Uterus (tissue), 4 donors: ENCODE measurements at places on chromosomes 2 and 18. TPM values are rescaled to one million over a fixed set of nuclear protein-coding genes. Genes with fewer than 3 reads are reported as not detected.

Gene KCNG2
- total RNA-seq: not detected

Gene CRACDL
- 2.4 TPM for total RNA-seq

Gene NT5DC4
- not detected for total RNA-seq

Gene CHRND
- total RNA-seq: not detected

Gene LIPG
- total RNA-seq: not detected

Gene WIPF1
- 61.9 TPM for total RNA-seq

Gene EPHA4
- 45.6 TPM for total RNA-seq

Gene GRP
- total RNA-seq: not detected

Gene NEU4
- not detected for total RNA-seq

DNA sequence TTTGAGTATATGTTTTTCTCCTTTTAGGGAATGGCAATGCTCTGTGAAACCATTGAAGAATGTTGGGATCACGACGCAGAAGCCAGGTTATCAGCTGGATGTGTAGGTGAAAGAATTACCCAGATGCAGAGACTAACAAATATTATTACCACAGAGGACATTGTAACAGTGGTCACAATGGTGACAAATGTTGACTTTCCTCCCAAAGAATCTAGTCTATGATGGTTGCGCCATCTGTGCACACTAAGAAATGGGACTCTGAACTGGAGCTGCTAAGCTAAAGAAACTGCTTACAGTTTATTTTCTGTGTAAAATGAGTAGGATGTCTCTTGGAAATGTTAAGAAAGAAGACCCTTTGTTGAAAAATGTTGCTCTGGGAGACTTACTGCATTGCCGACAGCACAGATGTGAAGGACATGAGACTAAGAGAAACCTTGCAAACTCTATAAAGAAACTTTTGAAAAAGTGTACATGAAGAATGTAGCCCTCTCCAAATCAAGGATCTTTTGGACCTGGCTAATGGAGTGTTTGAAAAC, 82.3 kb downstream of the ACVR2A start:
- no peak for DNase-seq

- DNase-seq: no peak
These were observed 8.1 kb downstream of the TEX44 start for GRCh38 chr2:231600619-231601355.

GRCh38 chr2:213284105-213285090, at the start of gene SPAG16:
Gene SPAG16 (plus strand): TSS chr2:213284464.
- DNase-seq: peak; percentile 96

DNA sequence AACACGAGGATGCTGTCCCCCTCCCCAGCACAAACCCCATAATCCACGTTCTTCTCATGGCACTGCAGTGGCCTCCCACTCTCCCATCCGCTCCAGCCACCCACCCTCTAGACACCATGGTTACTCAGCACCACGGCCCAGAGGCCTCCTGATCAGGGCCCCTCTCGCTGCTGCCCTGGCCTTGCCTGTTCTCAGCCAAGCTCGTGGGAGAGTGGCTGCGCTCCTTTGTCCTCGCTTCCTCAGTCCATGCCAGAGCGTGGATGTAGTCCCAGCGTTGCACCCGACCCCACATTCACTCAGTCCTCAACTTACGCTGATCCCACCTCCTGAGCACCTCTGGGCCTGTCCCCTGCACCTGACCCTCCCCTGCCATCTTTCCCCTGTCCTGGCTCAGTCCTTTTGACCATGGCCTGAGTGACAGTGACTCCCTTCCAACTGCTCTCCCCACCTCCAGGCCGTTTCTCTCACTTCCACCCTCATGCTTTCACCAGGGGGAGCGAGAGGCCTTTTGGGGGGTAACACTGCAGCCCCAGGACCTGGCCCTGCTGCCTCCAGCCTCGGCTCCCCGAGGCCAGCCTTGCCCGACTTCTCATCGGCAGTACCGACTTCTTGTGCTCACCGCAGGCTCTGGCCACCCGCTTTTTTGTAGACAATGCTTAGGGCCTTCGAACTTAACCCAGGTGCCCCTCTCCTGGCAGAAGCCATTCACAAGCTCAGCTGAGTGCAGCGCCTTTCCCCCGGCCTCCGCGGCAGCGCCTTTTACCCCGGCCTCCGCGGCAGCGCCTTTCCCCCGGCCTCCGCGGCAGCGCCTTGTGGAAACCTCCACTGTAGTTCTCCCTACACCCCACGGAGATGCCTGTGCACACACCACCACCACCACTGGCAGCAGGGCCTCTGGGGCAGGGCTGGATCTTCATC, 131.4 kb downstream of the CLIP4 start:
- DNase-seq: no peak

DNA sequence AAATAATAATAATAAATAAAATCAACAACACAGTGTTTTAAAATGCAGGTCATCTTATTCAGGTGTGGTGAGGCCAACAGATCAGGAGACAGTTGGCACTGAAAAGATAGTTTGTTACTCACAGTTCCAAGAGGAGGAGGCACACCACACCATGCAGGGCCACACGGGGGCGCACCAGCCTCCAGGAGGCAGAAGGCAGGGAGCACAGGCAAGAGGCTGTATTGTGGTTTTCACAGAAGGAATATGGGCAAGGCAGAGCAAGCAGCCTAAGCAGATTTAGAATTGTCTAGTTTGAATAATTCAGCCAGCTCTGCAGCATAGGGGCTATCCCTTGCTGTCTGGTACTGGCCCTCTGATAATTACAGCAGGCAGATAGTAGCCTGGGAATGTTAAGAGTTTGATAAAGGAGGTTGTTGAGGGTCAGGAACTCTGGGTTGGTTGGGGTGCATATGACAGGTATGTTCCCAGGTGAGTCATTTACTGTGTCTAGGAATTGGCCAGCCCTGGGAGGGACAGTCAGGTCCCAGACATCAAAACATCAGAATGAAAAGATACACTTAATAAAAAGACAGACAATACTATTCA, 31.3 kb downstream of the KIAA2012 start:
- DNase-seq: peak; percentile 24

- no peak for DNase-seq
These were observed 146.7 kb downstream of the PDE1A start for GRCh38 chr2:182280118-182280517.

DNA sequence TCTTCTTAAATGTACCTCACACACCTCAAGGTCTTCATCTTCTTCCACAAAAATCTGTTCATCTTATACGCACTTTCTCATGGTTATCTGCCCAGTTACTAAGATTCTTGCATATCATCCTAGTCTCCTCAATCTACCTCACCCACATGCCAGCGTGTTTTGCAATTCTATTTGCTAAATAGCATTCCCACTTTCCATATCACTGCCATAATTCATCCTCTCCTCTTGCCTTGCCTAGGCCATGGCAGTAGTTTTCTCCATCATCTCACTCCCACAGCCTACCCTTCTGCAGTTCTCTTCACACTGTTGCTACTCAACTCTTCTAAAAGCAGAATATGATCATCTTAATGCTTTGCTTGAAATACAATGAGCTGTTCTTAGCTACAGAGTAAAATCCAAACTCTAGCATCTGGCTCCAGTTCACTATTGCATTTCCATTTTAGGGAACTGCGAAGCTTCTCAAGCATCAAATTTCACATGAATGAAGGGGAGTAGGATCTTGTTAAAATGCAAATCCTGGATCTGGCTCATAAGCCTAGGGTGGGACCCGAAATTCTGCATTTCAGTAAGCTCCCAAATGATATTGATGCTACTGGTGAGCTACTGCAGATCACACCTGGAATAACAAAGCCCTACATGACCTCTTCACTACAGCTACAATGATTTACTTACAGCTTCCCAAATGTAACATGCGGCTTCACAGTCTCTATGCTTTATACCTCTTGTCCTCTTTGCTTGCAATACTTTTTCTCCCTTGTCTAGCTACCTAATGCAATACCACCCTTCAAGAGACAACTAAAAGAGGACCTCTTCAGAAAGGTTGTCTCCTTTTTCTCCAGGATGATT, 293.9 kb downstream of the SATB2 start:
- DNase-seq: no peak

- no peak for DNase-seq
These were observed 309.5 kb downstream of the EPHA4 start for GRCh38 chr2:221262651-221263050.

GRCh38 chr2:150222942-150223341, 264.5 kb downstream of the RND3 start:
- no peak for DNase-seq

DNA sequence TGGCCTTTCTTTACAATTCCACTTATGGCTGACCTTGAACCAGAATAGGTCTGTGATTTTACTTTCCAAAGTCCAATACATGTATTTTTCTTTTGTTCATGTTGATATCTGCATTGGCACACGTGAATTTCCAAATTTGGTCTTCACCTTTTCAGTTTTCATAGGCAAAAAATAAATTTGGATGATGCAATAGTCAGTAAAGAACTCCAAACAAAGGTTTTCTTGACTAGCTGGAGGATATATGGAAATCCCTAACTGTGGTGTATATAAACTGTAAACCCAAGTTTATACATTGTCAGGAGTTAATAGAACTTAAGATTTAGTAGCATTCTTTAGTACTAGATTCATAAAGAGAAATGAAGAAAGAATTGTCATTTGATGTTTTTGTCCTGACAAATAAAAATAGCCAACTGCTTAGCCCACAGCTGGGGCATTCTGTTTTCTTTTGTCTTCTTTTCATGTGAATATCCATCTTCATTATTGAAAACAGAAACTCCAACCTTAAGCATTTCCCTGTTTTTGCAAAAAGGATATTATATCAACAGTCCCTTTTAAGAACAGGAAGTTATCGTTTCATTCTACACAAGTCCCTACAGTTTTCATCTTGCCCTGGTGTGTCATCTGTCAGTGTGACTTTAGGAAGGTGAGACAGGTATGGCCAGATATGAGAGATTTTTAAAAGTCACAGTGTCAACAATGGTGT, 132.9 kb downstream of the BCL2 start:
- no peak for DNase-seq

GRCh38 chr2:28745876-28746275, 5.8 kb upstream of the PPP1CB start:
- no peak for DNase-seq

DNA sequence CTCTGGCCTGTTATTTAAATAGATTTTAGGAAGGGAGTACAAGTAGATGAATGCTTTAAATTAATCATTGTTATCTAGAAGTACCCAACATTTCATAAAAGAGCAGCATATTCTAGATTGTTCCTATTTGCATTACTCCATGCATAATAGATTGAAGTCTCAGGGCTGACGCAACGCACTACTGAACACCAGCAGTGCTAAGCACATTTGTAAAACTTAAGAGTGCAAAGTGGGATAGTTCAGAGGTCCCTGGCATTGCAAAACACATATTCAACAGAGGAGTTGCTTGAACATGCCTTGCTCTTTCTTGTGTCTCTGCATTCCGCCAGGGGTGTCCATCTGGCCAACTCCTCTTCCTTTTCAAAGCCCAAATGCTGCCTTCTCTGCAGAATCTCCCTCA, 22.3 kb downstream of the CDKL4 start:
- DNase-seq: no peak

- no peak for DNase-seq
These were observed 178.2 kb downstream of the LOXHD1 start for GRCh38 chr18:46478796-46479195.

- DNase-seq: no peak
These were observed 5.0 kb downstream of the RAX start for GRCh38 chr18:59268127-59268720.

- DNase-seq: no peak
These were observed 8.6 kb upstream of the C2orf42 start for GRCh38 chr2:70199320-70199864.

DNA sequence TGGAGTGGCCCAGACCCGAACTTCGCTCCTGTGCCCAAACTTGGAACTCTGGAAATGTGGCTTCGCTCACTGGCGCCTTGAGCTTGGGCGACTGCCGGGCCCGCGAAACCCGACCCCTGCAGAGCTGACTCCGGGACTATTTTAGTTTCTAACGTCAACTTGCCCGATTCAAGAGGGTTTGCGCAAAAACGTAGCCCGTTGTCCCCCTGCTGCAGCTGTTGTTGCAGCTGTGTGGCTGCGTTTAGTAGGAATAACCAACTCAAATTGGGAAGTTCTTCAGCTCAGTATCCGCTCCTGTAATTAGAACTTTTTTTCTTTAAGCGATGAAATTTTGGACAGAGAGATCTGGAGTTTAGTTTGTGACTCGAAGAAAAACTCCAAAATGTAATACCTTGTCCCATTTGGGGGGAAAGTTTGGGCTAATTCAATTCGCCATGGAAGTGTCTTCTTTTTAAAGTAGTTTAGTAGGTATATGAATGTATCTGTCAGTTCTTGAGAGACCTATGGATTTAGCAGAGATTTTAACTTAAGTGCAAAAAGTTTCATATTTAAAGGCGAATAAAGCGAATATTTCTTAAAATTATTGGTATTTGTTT, 559 bp downstream of the MYL12A start:
- peak; percentile 51 for DNase-seq

DNA sequence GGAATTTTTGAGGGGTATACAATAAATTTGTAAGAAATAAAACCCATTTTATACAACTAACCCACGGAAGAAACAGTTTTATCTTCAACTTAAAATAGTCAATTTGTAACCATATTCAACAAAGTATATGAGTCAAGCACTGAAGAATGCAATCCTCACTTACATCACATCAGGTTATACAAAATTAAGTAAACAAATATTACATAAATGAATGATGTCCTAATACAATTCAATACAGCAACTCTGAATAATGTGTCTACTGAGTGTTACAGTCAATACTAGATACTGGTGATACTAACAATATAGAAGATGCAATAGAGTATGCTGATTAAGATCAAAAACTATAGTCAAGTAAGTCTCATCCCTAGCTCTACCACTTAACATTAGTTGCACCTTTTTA, 58.6 kb downstream of the FANCL start:
- DNase-seq: no peak

- no peak for DNase-seq
These were observed 114.8 kb upstream of the PTPRM start for GRCh38 chr18:7452331-7452730.
